ENCODE measurements at places on chromosomes 2 and 18. TPM values are rescaled to one million over a fixed set of nuclear protein-coding genes. Genes with fewer than 3 reads are reported as not detected.

TMEM247 gene
- not detected for total RNA-seq

RMDN2 gene
- total RNA-seq: 3.7 TPM

IL36RN gene
- total RNA-seq: not detected

PSMA8 gene
- total RNA-seq: not detected

CHRND gene
- total RNA-seq: not detected

PSD4 gene
- 5.1 TPM for total RNA-seq

CHRNG gene
- not detected for total RNA-seq

PID1 gene
- 5.7 TPM for total RNA-seq

ACMSD gene
- total RNA-seq: not detected

PRSS56 gene
- not detected for total RNA-seq

PLEK gene
- under 0.01 TPM for total RNA-seq

AFF3 gene
- total RNA-seq: 3.1 TPM

LIMS4 gene
- total RNA-seq: 10.0 TPM

BCL2 gene
- total RNA-seq: 2.7 TPM

LCT gene
- under 0.01 TPM for total RNA-seq

TRPM8 gene
- total RNA-seq: not detected

ANO7 gene
- 0.37 TPM for total RNA-seq

HAAO gene
- total RNA-seq: 0.25 TPM

C2orf66 gene
- total RNA-seq: 0.12 TPM

TEKT4 gene
- total RNA-seq: not detected

CAPN14 gene
- total RNA-seq: 0.12 TPM

SGPP2 gene
- total RNA-seq: not detected

GALNT14 gene
- total RNA-seq: 1.2 TPM

B3GNT7 gene
- 0.11 TPM for total RNA-seq

ANKRD30BL gene
- total RNA-seq: not detected

MFSD6 gene
- 12.2 TPM for total RNA-seq
